ENCODE measurements at places on chromosomes 3 and 15.

DNA sequence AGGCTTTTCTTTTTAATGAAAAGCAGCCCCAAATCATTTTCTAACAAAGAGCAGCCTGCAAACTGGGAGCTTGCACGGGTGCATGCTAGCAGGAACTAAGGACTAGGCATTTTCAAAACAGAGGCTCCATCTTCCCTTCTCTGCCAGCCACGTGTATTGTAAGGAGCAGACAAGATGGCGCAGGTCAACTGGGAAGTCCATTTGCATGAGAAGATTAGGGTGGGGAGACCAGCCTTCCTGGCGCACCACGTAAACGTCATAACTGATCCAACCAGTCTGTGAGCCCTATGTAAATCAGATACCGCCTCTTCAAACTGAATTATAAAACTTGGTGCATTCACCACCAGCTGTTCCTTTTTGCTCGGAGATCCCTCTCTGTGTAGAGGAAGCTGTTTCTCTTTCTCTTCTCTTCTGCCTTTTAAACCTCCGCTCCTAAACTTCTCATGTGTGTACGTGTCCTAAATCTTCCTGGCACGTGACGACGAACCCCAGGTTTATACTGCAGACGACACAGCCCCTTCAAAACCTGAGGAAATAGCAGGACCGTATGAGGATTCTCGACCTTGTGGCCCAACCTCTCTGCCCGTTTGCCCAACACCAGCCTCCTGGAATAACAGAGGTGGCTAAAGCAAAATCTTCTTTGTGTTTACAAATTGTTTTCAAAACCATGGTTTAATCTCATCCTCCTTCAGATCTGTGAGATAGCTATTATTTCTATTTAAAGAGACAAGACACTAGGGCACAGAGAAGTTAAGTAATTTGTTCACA lies 26.4 kb upstream of the SLC30A4 start:
- no peak for DNase-seq

GRCh38 chr3:49165771-49166751 lies at the start of gene CCDC71:
Gene CCDC71, minus strand, starts transcription at chr3:49166331. Its CDS starts 2,123 bp downstream, at chr3:49164208.
- no peak for DNase-seq

GRCh38 chr15:89089316-89090230 lies 1.3 kb downstream of the ABHD2 start:
- no peak for DNase-seq

DNA sequence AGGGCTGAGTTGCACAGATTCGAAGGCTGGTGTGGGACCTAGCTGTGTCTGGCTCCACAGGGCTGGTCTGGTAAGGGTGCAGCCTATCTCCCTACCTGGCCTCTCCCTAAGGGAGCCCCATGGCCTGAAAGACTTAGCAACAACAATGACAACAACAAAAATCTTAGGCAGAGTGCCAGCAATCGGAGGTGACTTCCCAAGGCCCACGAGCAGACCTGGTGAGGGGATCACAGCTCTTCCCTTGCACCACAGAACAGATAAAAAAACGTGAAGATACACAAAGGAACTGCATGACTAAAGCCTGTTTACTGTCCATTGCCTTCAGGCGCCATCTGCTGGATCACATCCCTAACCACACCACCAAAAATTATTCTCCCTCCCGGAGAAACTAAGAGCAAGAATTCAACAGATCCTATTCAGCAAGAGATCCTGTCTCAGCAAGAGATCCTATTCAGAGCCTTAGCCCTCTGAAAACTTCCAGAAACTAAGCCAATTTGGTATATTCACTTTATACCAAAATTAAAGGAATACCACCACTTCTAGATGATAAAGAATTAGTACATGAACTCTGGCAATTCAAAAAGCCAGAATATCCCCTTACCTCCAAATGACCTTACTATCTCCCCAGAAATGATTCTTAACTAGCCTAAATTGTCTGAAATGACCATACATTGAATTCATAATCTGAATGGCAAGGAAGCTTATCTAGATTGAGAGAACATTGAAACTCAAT lies 24.1 kb upstream of the OR5K4 start:
- peak; percentile 71 for DNase-seq

- no peak for DNase-seq
These were observed at the start of the genes HYAL3 and NAA80 for GRCh38 chr3:50298836-50299637. Gene HYAL3, minus strand, starts transcription at chr3:50299405. Its CDS starts 3,803 bp downstream, at chr3:50295602. Gene NAA80, minus strand, starts transcription at chr3:50299405. Its CDS starts 1,942 bp downstream, at chr3:50297463.

DNA sequence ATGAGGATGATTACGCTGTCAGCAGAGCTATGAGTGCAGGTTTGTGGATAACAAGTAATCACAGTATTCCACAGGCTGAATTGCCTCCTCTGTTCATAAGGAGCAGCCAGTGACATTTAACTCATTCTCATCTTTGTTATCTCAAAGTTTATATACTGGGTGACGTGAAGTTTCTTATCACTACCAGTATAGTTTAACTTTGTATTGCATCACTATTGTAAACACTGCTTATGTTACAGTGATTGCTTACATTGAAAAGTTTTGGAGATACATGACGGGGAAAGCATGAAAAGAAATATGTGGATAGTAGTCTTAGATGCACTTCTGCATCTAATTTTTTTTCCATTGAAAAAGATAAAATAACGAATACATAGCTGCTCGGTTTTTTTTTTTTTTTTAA lies 429.7 kb downstream of the VGLL3 start:
- DNase-seq = no peak

GRCh38 chr3:128490650-128490914 lies 2.4 kb downstream of the GATA2 start:
- no peak for DNase-seq

- no peak for DNase-seq
These were observed 24.3 kb downstream of the NXPE3 start for GRCh38 chr3:101803173-101803782.

- no peak for DNase-seq
These were observed 31.6 kb upstream of the VPS39 start for GRCh38 chr15:42239528-42240182.

- peak; percentile 71 for DNase-seq
These were observed 54.4 kb upstream of the EHHADH start for GRCh38 chr3:185308126-185308754.

- no peak for DNase-seq
These were observed 28.3 kb downstream of the TNK2 start for GRCh38 chr3:195880037-195880431.

DNA sequence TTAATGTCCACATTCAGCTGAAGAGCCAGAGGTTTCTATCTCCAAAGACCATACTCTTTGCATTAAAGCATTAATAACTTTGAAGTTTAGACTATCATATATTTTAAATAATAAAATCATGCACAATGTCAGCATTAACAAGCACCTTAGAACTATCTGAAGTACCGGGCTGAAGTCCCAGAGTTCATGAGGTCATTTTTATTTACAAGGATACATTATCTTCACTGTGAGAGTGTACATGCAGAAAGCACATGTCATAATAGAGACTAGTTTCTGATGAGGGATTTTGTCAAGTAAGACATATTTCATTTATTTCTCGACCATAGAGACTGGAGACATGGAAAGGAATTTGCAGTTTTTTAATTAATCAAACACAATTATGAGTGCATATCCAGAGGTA lies 52.4 kb upstream of the SI start:
- DNase-seq = no peak

GRCh38 chr3:2250783-2251182 lies 152.1 kb downstream of the CNTN4 start:
- DNase-seq = no peak

DNA sequence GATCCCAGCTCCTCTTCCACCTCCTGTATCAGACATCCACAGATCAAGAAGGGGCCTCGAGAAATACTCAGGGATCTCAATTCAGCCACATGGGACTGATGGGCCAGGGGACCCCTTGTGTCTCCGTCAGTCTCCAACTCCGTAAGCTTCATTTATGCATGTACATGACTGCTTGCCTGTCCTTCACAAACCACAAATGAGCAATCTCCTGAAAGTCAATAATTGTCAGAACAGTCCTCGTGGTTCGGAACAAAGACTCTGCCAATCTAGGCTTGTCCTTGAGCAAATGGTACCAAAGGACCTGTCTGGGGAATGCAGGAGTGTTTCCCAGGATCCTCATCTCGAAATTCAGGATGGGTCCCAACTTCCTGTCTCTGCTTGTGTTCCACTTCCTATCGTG lies 20.8 kb downstream of the SLC12A8 start:
- no peak for DNase-seq

DNA sequence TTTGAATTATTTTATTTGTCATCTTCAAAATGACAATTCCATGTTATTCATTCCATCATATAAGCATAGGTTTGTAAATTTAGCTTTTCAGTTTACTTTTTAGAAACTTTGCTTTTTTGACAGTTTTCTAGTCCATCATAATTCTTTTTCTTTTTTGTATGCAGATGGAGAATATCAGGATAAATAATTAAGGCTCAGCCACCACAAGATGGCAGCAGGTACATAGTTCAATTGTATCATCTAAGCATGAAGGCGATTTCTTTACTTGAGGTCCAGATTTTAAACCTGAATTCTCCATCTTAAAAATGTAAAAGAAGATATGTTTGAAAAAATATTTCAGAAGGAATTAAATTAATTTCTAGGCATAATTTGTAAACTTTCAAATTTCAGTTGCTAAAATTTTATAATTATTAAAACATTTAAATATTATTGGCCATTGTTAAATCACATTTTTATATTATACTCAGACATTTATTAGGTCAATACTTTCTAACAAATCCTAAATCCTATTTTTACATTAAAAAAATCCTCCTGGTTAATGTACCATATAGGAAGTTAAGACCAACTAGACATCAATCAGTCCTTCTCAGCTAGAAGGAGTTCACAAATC lies 15.1 kb downstream of the PLSCR5 start:
- no peak for DNase-seq

GRCh38 chr3:31124373-31124772 lies 229.9 kb upstream of the GADL1 start:
- no peak for DNase-seq

DNA sequence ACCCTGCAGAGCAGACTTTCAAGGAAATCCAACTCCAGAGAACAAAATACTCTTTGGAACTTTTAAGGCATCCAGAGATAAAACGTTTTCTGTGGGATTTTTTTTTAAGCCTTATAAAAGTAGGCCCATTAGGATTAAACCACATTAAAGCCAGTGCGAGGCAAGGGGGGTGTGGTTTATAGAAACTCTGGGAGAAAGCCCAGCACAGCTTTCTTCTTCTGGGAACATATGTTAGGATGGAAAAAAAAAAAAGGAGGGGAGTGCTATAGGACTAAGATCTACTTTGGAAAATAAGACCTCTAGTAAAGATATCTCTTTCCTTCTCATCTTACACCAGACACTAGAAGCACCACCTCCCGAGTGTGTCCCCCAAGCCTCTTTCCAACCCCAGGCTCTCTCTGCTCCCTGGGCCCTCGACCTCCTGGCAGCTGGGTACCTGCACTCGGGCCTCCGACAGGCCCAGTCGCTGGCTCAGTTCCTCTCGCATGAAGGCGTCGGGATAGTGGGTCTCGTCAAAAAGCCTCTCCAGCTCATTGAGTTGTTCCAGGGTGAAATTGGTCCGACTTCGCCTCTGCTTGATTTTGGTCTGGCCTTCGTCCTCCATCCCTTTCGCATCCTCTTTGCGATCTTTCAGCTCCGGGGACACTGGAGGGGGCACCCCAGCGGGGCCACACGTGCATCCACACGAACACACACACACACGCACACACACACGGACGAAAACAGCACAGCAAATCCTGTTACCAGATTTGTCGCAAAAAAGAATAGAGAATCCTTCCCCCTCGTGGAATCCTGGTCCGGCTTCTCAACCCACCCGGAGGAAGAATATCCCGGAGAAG lies 3.8 kb downstream of the SHOX2 start:
- DNase-seq = no peak

DNA sequence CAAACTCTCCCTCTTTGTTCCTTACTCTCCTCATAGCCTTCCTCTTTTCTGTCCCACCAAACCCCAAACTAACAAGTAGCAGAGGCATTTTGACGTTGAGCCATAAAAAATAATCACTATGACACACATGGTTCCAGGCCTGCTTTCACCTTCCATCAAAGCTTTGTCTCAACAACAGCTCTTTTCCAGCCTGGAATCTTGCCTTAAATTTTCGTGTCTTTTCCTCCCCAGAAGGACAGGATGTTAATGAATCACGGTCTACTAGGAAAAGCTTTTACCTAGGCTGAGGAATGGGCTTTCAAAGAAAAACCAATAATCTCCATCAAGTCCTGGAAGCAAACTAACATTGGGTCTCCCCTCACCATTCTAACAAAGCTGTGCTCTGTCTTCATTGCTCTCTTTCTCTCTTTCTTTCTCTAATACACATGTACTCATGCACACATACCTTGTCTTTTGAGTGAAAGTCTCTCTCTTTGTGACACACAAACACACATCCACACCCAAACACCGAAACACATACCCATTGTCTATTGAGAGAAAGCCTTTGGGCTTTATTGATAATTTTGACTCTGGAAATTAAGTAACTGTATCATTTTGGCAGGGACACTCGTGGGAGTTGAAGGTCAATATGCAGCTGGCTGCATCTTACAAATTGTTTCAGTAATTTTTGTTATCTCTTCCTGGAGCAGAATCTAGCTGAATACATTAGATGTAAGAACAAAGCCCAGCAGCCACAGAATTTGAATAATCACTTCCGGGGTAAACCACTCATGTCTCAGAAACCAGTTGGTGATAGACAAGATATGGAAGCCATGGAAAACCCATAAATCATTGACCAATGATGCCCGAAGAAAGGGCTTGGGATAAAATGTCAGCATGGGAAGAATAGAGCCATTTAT lies 107.4 kb upstream of the SLC4A7 start:
- no peak for DNase-seq

- DNase-seq = no peak
These were observed 106.2 kb upstream of the PRR20G start for GRCh38 chr3:127394031-127394430.

GRCh38 chr3:148203297-148204010 lies 494.2 kb upstream of the AGTR1 start:
- no peak for DNase-seq

- no peak for DNase-seq
These were observed 10.5 kb upstream of the C3orf49 start for GRCh38 chr3:63808633-63809032.

DNA sequence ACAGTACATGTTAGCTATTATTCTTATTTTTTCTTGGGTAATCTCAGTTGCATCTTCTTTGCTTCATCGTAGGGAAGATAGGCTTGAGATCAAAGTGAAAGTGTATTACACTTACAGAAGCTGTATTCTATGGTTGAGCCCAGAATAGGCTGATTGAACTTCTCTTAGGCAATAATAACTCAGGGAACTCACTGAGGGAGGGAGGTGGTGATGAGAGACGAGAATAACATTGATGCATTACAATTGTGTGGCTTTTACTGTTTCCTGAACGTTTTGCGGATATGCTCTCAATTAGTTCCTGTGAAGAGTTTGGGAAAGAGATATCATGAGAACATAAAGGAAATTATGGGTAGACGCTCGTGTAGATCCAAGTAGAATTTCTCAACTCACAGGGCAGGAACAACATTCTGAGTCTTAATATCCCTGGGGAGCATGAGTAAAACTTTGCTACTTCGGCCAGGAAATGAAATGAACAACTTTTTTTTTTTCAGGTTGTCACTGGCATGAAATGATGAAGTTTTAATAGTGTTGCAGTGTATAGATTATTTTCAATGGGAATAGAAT lies 302.2 kb downstream of the TUSC7 start:
- no peak for DNase-seq

Data from iPS DF 19.7 (cell line).